ENCODE measurements at places on chromosomes 11 and 22.
A peak's percentile ranks its signal among the peaks of the same experiment; 100 is the strongest.

GRCh38 chr11:94791216-94791889, 23.2 kb downstream of the AMOTL1 start:
- DNase-seq, result no peak

DNA sequence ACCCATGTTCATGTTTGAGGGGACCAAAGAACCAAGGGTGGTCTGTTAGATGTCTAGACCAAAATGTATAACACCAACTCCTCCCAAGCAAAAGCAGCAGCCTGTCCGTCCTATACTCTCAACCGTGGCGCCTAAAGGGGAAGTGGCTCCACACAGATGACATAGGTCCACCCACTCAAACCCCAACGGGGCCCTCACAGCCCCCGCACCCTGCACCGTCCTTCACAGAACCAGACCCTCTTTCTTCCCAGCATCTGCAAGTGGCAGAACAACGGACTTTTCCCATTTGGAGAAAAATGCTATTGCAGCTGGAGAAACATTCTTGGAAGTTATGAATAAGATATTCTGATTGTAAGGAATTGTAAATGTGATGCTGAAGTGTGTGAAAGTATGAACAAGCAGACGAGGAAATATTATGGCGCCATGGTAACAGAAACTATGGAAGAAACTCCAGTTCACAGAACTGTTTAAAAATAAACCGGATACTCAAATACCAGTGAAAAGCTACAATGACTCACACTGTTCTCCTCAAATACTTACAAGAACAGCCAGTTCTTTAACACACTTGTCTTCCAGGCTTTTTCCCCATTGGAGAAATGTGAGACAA, 76.5 kb upstream of the ARFGAP3 start:
- no peak for DNase-seq

- no peak for DNase-seq
Observed at GRCh38 chr22:47152938-47153337, 390.5 kb downstream of the TBC1D22A start.

- DNase-seq, result no peak
Observed at GRCh38 chr11:103898577-103899336, 137.7 kb upstream of the DDI1 start.

DNA sequence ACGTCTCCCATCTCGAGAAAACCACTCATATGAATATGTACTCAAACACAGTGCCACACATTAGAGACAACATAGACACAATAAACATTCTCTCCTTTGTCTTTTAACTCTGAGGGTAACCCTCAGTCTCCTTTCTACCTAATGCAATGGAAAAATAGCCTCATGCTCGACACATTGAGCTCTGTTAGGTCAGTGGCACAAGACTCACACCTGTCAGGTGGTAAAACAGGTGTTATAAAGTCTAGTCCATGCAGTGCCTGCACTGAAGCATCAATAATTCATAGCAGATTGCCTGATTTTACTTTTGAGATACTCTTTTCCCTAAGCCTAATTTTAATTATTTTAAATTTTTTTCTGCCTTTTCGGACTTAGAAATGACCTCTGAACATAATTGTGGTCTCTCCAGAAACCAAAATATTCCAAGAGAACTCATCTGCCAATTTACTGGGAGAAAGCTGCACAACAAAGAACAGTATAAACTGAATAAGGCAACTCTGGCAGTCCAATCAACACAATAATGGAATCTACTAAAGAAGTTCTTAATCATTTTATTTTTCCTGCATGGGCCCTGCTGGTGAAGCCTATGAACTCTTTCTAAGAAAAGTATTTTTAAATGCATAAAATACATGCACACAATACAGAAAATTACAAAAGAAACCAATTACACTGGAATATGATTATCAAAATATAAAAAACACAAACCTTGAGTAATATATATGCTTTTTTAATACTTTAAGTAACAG, 9.9 kb downstream of the RDX start:
- no peak for DNase-seq

- DNase-seq, result no peak
Observed at GRCh38 chr11:81866896-81867295, 866.8 kb downstream of the FAM181B start.

GRCh38 chr22:19057539-19057938, 64.7 kb downstream of the DGCR2 start:
- no peak for DNase-seq

- DNase-seq, result peak; percentile 59
Observed at GRCh38 chr11:134275534-134276395, at the start of gene GLB1L3. GLB1L3 (plus strand) TSS chr11:134276379; CDS start chr11:134276741, 362 bp downstream.

DNA sequence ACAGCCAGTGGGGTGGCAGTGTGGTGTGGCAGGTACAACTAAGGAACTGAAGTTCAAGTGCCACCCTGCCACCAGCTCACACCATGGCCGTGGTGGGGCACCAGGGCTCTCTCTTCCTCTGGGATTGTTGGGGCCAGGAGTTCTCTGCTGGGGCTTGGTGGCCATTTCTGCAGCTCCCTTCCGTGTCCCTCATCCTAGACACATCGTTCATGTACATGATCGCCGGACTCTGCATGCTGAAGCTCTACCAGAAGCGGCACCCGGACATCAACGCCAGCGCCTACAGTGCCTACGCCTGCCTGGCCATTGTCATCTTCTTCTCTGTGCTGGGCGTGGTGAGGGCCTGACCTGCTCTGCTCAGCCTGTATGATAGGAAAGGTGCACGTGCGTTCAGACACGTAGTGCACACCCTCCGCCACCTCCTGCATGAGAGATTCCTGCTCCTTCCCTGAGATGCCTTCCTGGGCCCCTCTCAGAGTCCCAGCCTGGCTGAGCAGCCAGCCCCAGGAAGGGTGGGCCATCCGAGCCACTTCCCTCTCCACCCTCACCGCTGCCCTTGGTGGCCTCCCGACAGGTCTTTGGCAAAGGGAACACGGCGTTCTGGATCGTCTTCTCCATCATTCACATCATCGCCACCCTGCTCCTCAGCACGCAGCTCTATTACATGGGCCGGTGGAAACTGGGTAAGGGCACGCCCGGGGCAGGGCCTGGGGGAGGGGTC, 7.3 kb upstream of the TAGLN start:
- no peak for DNase-seq

GRCh38 chr22:36360871-36361383, 26.8 kb downstream of the MYH9 start:
- no peak for DNase-seq

DNA sequence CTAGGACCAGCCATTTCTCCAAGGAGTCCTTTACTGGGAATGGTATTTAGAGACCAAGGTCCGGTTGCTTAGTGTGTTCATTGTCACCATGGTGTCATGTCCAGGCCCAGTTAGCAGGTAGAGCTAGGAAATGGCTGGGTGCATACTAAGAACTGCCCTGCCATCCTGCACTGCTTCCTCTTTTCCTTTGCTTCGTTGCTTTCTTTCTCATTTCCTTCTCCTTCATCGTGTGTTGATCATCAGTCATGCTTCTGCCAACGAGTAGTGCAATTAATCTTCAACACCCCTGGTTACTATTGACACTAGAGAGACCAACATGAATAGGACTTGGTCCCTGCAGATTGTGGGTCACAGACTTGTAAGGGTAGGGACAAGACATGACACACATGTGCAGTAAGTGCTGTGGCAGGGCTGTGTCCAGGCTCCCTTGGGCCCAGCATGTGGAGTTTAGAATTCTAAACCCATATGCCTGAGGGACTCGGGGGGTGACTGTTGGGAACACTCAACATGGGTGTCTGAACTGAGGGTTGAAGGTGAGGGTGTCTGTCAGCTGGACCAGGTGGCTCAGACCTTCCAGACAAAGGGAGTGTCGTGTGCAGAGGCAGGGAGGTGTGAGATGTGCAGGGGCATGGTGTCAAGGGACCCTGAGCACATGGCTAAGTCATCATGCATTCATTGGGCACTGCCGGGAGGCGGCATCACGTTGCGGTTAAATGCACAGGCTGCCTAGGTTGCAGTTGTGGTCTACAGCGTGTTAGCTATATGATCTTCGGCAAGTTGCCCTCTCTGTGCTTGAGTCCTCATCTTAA, 42.6 kb downstream of the ST14 start:
- no peak for DNase-seq

DNA sequence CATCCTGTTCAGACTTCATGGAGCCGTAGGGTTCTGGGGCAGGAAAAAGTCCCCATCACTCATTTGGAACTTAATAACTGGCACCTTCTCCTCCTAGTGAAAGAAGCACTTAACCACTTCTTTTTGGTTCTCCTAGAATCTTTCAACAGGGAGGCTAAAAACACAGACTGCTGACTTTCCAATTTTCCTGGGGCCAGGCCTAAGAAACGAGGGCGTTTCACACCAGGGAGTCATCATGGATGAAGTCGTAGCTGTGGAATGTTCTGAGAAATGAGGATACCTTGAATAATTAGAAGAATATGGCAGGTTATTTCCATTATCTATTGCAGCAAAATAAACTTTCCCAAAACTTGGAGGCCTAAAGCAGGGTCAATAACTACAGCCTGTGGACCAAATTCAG, 26.0 kb upstream of the API5 start:
- DNase-seq, result no peak

GRCh38 chr11:47443028-47443700, 5.8 kb downstream of the RAPSN start:
- DNase-seq, result no peak

GRCh38 chr22:49936018-49936972, 17.9 kb downstream of the CRELD2 start:
- DNase-seq, result peak; percentile 98

DNA sequence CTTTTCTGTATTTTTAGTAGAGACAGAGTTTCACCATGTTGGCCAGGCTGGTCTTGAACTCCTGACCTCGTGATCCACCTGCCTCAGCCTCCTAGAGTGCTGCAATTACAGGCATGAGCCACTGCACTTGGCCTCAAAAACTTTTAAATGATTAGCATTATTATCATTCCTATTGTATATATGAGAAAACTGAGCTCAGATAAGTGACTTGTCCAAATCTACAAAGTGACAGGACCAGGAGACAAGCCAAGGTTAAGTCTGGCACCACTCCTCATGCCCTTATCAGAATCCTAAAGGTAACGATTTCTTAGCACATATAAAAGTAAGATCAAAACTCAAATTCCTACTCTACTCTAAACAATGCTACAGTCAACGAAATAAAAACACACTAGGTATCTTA, 32.2 kb upstream of the CHRNA10 start:
- DNase-seq, result no peak

GRCh38 chr11:9089061-9089460, 2.3 kb downstream of the SCUBE2 start:
- DNase-seq, result no peak

GRCh38 chr11:43074810-43075209, 237.0 kb upstream of the API5 start:
- no peak for DNase-seq

DNA sequence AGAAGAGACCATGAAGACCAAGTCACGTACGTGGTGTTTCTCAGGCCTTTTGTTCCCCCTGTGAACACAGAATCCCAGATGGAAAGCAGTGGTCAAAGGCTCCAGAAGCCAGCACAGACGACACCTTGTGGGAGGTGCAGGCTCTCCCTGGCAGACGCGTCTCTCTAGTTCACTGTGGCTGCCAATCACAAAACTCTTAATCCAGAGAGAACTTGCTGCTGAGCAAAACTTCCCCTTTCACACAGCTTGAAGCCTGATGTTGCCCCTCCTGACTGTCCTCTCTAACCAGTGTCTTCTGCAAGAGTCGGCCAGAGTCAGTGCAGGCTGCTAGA, 67.1 kb downstream of the PIWIL3 start:
- DNase-seq, result no peak

- no peak for DNase-seq
Observed at GRCh38 chr11:63814383-63814736, 1.1 kb downstream of the SPINDOC start.

DNA sequence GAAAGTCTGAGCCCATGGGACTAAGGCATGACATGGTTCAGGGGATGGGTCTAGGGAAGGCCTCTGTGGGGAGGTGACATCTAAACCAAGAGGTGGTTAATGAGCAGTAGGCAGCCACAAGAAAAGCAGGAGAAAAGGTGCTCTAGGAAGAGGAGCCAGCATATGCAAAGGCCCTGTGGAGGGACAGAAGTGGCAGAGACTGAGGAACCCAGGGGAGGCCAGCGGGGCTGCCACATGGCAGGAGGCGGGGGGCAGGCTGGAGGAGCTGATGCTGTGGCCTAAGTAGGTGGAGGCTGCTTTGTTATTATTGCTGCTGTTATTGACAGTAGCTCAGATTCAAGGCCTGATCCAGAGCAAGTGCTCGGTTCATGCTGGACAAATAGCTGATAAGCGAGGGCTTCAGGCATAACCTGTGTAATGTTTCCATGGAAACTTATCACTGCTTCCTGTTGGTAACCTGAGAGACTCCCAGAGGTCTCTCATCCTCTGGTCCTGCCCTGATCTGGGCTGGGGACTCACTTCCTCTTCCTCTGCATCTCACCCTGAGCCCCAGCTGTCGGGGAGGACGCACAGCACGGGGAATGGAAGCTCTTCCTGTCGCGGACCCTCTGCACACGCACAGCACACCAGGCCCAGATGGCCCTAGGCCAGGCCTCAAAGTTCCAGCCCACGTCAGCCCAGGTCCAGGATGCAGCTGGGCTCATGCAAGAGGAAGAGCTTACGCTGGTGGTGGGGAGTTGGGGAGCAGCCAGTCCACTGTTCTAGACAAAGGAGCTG, 75.2 kb upstream of the TP53I11 start:
- DNase-seq, result no peak

DNA sequence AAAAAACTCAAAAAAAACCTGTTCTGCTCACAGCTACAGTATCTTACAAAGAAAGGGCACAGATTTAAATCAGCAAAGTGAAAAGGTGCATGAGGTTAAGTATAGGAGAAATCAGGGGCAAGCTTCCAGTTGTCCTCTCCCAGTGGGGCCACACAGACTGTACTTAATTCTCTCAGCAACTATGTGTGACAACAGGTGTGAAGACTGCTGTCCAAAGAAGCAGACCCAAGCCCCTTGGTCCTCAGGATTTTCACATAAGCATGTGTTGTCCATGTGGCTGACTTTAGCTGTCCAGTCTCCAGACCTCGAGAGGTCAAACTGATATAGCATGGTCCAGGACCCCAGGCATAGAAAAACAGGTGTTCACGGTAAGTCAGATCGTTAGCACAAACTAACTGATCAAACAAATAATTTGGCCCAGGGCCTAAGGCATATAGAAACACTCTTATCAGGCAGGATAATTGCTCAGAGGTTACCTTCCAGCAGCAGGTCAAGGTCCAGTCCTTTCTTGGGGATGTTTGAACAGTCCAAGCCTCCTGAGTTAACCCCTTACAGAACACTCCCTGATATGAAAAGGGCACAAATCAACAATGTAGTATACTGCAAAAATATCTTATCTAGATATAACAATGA, 21.1 kb upstream of the CSTF3 start:
- no peak for DNase-seq

DNA sequence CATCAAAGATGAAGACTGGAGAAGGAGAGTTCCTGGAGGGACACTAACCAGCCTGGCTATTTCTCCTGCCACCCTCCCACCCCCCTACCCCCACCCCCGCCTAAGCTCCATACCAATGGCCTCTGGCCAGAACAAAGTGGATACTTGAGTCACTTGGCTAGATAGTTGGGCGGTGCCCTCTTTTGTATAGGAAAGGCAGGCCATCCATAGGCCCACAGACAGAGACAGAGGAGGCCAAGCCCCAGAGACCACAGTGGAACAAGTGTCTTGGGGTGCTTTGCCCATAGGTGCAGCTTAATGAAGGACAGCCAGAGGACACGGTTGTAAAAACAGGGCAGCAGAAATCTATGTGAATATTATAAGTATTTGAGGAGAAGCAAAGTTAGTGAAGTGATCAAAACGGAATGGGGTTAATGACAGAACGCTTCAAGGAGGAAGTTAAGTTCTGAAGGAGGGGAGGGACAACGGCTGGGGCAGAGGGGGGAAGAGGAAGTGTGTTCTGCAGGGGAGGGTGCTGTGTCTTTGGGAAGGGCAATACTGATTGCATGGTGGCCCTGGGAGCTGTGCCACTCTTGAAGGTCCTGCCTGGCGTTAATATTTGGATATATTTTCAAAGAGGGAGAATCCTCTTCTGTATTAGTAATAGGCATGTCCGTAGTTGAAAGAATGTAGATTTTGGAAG, 32.7 kb downstream of the FLI1 start:
- no peak for DNase-seq
